ENCODE measurements at places on chromosomes 1 and 21. TPM values are rescaled to one million over a fixed set of nuclear protein-coding genes. Genes with fewer than 3 reads are reported as not detected.

COG2 gene
- total RNA-seq, result 19.8 TPM

UTS2 gene
- total RNA-seq, result not detected

TAS1R1 gene
- not detected for total RNA-seq

NHLH2 gene
- total RNA-seq, result not detected

CFHR4 gene
- total RNA-seq, result not detected

RYR2 gene
- total RNA-seq, result not detected

SLC26A9 gene
- total RNA-seq, result not detected

PTPN7 gene
- under 0.01 TPM for total RNA-seq

OR14K1 gene
- total RNA-seq, result not detected

ERG gene
- total RNA-seq, result 0.11 TPM

GSTM1 gene
- total RNA-seq, result 0.37 TPM

DCDC2B gene
- total RNA-seq, result 0.12 TPM

C1orf56 gene
- 1.4 TPM for total RNA-seq

PRELP gene
- 1.9 TPM for total RNA-seq

PADI4 gene
- not detected for total RNA-seq

B4GALT3 gene
- total RNA-seq, result 18.3 TPM

SLC44A3 gene
- total RNA-seq, result 1.2 TPM

Measured in uterine smooth muscle cell (primary cell).